ENCODE measurements at places on chromosomes 3 and 15.
A peak's percentile ranks its signal among the peaks of the same experiment; 100 is the strongest.

DNA sequence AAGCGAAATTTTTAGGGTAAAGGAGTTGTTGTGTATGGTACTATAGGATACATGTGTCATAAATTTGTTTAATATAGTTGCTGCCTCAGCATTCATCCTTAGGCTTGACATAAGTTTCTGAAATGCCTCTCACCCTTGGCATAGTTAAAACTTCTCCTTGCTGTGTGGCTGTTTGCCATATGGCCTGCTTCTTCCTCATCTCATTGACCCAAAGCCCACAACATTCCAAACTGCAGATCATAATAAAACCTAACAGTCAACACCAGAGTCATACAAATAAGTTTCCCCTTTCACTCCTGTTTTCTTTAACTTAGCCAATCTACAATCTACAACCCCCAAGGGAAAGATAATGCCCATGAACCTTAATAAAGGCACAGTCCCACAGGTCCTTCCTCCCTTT, 136.6 kb downstream of the TMCC1 start:
- DNase-seq: no peak

- no peak for DNase-seq
Observed at GRCh38 chr3:29868543-29869101, 587.8 kb downstream of the RBMS3 start.

DNA sequence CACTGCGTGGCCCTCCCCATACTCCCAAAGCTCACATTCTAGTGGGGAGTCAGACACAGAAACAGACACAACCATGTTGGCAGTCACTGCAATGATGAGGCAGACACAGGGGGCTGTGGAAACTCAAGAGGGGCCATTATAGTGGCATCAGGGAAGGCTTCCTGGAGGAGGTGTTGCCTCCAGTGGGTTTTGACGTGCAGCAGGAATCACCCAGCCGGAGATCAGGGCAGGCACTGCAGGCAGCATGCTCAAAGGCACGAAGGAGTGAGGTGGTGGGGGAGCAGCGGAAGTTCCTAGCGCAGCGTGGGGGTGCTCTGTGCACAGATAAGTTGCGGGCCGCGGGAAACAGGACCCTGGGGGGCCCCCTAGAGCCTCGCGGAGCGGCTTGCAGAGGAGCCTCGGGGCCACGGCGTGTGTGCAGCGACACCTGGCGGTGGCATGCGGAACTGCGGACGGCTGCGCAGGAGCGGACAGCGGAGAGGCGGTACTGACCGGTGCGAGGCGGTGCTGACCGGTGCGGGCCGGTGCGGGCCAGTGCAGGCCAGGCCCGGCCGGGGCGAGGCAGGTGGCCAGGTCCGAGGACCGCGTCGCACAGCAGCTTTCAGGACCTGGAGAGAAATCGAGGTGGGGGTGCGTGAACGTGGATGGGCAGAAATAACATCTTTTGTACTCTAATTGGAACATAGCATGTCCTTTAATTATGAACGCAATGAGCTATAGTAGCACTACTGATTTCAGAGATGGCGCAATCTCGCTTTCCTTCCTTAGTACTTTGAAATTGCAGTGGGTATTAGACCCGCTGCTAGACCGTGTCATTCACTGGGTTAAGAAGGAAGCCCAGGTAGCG, 101.5 kb downstream of the FBLN2 start:
- peak; percentile 69 for DNase-seq

- DNase-seq: no peak
Observed at GRCh38 chr15:80773122-80773551, 6.0 kb upstream of the CEMIP start.

GRCh38 chr3:5758699-5759098, 571.2 kb downstream of the EDEM1 start:
- no peak for DNase-seq

GRCh38 chr3:52679199-52679538, 6.5 kb downstream of the PBRM1 start:
- no peak for DNase-seq

DNA sequence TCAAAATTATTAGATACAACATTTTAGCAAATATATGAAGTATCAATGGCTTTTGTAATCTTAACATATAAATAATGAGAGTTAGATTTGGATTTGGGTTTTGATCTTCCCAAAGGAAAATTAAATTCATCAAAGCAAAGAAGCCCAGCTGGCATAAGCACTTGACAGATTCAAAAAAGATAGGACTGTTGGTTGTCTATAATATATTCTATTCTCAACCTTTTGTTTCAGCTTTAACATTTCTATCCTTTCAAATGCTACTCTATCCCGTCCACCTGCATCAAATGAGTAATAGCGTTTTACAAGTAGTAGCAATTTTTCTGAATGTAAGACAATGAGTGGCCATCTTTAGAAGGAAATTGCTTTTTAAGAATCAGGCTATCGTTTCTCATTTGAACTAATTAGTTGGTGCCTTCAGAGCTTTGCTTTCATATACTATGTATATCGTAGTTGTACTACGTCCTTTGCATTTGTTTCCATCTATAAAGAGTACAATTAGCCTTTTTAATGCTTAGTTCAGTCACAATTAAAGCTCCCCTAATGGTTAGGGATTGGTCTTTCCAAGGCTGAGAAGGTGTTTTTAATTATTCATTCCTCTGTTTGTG, 278.0 kb downstream of the UBE2E2 start:
- no peak for DNase-seq

GRCh38 chr3:54538346-54538745, 389.5 kb downstream of the LRTM1 start:
- no peak for DNase-seq

All from stimulated activated CD8-positive, alpha-beta memory T cell treated with anti-CD3 and anti-CD28 coated beads, Interleukin-7, amount 100 ng/mL, for 24 hours (primary cell).